Prostate gland (tissue), 2 donors: ENCODE measurements at places on chromosomes 3 and 15. TPM values are rescaled to one million over a fixed set of nuclear protein-coding genes. Genes with fewer than 3 reads are reported as not detected.

- peaks cover 16% of the 10 kb centered on the region for H3K4me1 ChIP-seq
- no peaks in the 10 kb centered on the region for H3K36me3 ChIP-seq
- no peaks in the 10 kb centered on the region for H3K27me3 ChIP-seq
- DNase-seq, result no peak
Observed at GRCh38 chr3:157166115-157166514, 6.2 kb upstream of the CCNL1 start.

GRCh38 chr15:65450556-65450955, 27.8 kb upstream of the IGDCC4 start:
- peaks cover 11% of the 10 kb centered on the region for H3K36me3 ChIP-seq
- H3K4me3 ChIP-seq, result no peak overlapping the region
- DNase-seq, result no peak

DNA sequence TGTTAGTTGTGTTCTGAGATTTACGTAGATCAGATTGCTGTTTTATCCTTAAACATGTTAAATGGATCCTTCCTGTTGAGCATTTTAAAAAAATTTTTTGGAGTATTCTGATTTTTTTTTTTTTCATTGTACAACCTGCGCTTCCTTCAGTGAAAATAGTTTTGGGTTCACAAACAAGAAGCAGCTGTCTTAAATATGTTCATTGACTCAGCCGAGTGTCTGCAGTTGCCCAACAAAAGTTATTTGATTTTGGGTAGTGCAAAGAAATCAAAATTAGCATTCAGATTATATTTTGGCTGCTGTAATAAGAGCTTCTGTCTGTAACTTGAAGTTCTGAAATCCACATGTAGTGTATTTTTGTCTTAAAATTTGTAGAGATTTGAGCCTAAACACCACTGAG, 148.2 kb downstream of the BBX start:
- H3K36me3 ChIP-seq, result no peaks in the 10 kb centered on the region
- no peaks in the 10 kb centered on the region for H3K27me3 ChIP-seq
- no peak overlapping the region for H3K4me3 ChIP-seq
- no peak for DNase-seq
- no peak overlapping the region for H3K27ac ChIP-seq
- no peaks in the 10 kb centered on the region for H3K4me1 ChIP-seq

- H3K4me1 ChIP-seq, result peaks cover 6% of the 10 kb centered on the region
- no peak for DNase-seq
- H3K36me3 ChIP-seq, result no peaks in the 10 kb centered on the region
- H3K4me3 ChIP-seq, result peak overlapping the region; percentile 84
- no peaks in the 10 kb centered on the region for H3K27me3 ChIP-seq
Observed at GRCh38 chr3:44862226-44862637, 520 bp downstream of the TMEM42 start.

The AGTR1 gene
- 3.3 TPM for total RNA-seq

The GABRR3 gene
- total RNA-seq, result not detected

The FRMD5 gene
- total RNA-seq, result 0.36 TPM

- no peaks in the 10 kb centered on the region for H3K27me3 ChIP-seq
- H3K27ac ChIP-seq, result peak overlapping the region; percentile 58
- no peak overlapping the region for H3K4me3 ChIP-seq
- H3K4me1 ChIP-seq, result peaks cover 4% of the 10 kb centered on the region
- no peak for DNase-seq
- no peaks in the 10 kb centered on the region for H3K36me3 ChIP-seq
Observed at GRCh38 chr3:188979669-188980310, 192.0 kb upstream of the TPRG1 start.

The TMEM207 gene
- total RNA-seq, result not detected

- H3K27ac ChIP-seq, result no peak overlapping the region
- H3K4me1 ChIP-seq, result peaks cover 9% of the 10 kb centered on the region
- no peak overlapping the region for H3K4me3 ChIP-seq
- H3K27me3 ChIP-seq, result no peaks in the 10 kb centered on the region
Observed at GRCh38 chr15:74548241-74548640, 7.2 kb downstream of the ARID3B start.

The NME9 gene
- total RNA-seq, result not detected

- DNase-seq, result no peak
- H3K27me3 ChIP-seq, result no peaks in the 10 kb centered on the region
- no peak overlapping the region for H3K4me3 ChIP-seq
- no peaks in the 10 kb centered on the region for H3K4me1 ChIP-seq
- no peaks in the 10 kb centered on the region for H3K36me3 ChIP-seq
Observed at GRCh38 chr3:13536832-13537231, 12.1 kb upstream of the FBLN2 start.

The TMEM108 gene
- total RNA-seq, result 8.1 TPM

DNA sequence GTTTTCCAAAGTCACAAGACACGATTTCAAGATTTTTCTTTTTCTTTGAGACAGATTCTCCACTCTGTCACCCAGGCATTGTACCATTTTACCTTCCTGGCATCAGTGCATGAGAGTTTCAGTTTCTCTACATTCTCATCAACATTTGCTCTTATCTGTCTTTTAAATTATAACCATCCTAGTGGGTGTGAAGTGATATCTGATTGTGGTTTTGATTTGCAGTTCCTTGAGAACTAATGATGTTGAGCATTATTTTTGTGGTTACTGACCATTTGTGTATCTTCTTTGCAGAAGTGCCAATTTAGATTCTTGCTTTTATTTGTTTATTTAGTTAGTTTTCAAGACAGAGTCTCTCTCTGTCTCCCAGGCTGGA, 41.2 kb downstream of the ADIPOQ start:
- DNase-seq, result no peak
- no peaks in the 10 kb centered on the region for H3K4me1 ChIP-seq
- no peaks in the 10 kb centered on the region for H3K27me3 ChIP-seq
- no peak overlapping the region for H3K4me3 ChIP-seq

DNA sequence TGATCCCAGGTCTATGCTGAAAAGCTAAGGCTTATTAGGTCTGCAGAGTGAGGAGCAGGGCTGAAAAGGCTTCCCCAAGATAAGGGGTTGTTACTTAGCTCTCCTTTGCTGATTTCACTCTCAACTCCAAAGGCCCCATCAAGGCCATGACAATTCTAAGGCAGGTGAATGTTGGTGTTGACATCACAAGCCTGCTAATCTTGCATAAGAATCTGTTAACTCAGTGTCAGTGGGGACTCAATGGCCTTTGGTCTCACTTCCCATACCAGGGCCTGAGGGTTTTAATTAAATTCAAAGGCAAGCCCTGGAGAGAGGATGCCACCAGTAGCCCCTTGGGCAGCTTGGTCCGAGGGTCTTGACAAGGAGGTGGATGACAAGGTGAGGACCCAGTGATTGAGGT, 9.4 kb upstream of the ALAS1 start:
- H3K36me3 ChIP-seq, result no peaks in the 10 kb centered on the region
- no peaks in the 10 kb centered on the region for H3K27me3 ChIP-seq
- H3K27ac ChIP-seq, result no peak overlapping the region
- DNase-seq, result no peak
- no peak overlapping the region for H3K4me3 ChIP-seq

DNA sequence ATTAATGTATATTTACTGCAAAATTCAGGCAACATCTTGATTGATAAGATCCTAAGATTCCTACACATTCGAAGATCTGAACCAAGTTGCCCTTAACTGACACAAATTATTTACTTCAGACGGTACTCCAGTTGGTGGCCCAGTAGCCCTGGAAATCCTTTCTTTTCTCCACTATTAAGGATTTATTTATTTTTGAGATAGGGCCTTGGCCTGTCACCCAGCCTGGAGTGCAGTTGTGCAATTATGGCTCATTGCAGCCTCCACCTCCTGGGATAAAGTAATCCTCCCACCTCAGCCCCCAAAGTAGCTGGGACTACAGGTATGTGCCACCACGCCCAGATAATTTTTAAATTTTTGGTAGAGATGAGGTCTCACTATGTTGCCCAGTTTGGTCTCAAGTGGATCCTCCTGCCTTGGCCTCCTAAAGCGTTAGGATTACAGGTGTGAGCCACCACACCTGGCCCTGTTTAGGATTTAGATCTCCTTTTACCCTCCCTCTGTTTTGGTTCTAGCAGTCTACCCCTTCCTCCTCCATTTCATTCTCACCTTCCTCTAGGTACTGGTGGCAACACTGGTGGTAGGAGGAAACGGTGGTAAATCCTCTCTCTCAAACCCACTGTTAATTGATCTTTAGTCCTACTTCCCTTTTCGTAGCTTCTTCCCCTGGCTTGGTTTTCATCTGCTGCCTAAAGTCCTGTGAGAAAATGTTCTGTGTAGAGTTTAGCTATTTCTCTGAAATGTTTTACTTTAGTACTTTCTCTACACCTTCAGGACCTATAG, 12.7 kb upstream of the ZNF609 start:
- H3K4me3 ChIP-seq, result no peak overlapping the region
- H3K27ac ChIP-seq, result no peak overlapping the region
- H3K4me1 ChIP-seq, result peaks cover 3% of the 10 kb centered on the region
- H3K27me3 ChIP-seq, result no peaks in the 10 kb centered on the region
- no peaks in the 10 kb centered on the region for H3K36me3 ChIP-seq

- H3K27ac ChIP-seq, result no peak overlapping the region
- no peaks in the 10 kb centered on the region for H3K4me1 ChIP-seq
- no peak overlapping the region for H3K4me3 ChIP-seq
- no peaks in the 10 kb centered on the region for H3K36me3 ChIP-seq
- DNase-seq, result no peak
- H3K27me3 ChIP-seq, result no peaks in the 10 kb centered on the region
Observed at GRCh38 chr3:25009665-25010064, 418.4 kb upstream of the RARB start.
